Smooth muscle cell of the pulmonary artery (primary cell): ENCODE measurements at places on chromosomes 5 and 9. TPM values are rescaled to one million over a fixed set of nuclear protein-coding genes. Genes with fewer than 3 reads are reported as not detected.

The SLC6A19 gene
- not detected in 2 replicates for total RNA-seq

The IL5 gene
- total RNA-seq = not detected in 2 replicates

The SLC45A2 gene
- total RNA-seq = 0.17 and 0.20 TPM in 2 replicates

The PAPPA gene
- 144 and 201 TPM in 2 replicates for total RNA-seq

The GDF9 gene
- total RNA-seq = 0.26 TPM in 2 replicates

The HTR1A gene
- not detected in 2 replicates for total RNA-seq

The MBLAC2 gene
- 5.1 and 5.5 TPM in 2 replicates for total RNA-seq

The CMYA5 gene
- total RNA-seq = 0.52 and 0.69 TPM in 2 replicates

The SOX30 gene
- not detected in 2 replicates for total RNA-seq

The NRARP gene
- 0.13 and 0.20 TPM in 2 replicates for total RNA-seq

The RPS23 gene
- 1,788 and 2,435 TPM in 2 replicates for total RNA-seq

The KCNIP1 gene
- total RNA-seq = not detected in 2 replicates

The ECM2 gene
- total RNA-seq = 7.0 and 30.7 TPM in 2 replicates

The TAF1L gene
- under 0.01 TPM in 1 of 2 replicates, not detected in the other for total RNA-seq

The GAS1 gene
- 8.1 and 11.6 TPM in 2 replicates for total RNA-seq

The GABRB2 gene
- total RNA-seq = not detected in 2 replicates

The P4HA2 gene
- total RNA-seq = 483 and 725 TPM in 2 replicates

The FOXI1 gene
- not detected in 2 replicates for total RNA-seq

The FUT7 gene
- not detected in 2 replicates for total RNA-seq

The TAF11L10 gene
- not detected in 2 replicates for total RNA-seq

The PHF24 gene
- total RNA-seq = 0.07 and 0.10 TPM in 2 replicates

The OGN gene
- total RNA-seq = 12.8 and 24.7 TPM in 2 replicates

The NUTM2G gene
- total RNA-seq = not detected in 2 replicates

The SPTLC1 gene
- 85.7 and 114 TPM in 2 replicates for total RNA-seq

The BARHL1 gene
- not detected in 2 replicates for total RNA-seq

The RMI1 gene
- 6.1 and 8.4 TPM in 2 replicates for total RNA-seq

The FGF1 gene
- 4.1 and 10.4 TPM in 2 replicates for total RNA-seq

The ESM1 gene
- 54.3 and 370 TPM in 2 replicates for total RNA-seq

The OR2S2 gene
- not detected in 2 replicates for total RNA-seq

The PCDHB16 gene
- 0.50 and 0.59 TPM in 2 replicates for total RNA-seq

The GPR151 gene
- total RNA-seq = not detected in 2 replicates

The SLC1A1 gene
- 25.8 and 70.4 TPM in 2 replicates for total RNA-seq

The IL11RA gene
- total RNA-seq = 14.2 and 26.6 TPM in 2 replicates

The TCERG1 gene
- total RNA-seq = 24.0 and 24.4 TPM in 2 replicates

The SH3TC2 gene
- 2.4 and 3.1 TPM in 2 replicates for total RNA-seq
